Stromal cell of bone marrow (primary cell): ENCODE measurements at places on chromosomes 5 and 9.

GRCh38 chr9:18910916-18911315 is 122.1 kb downstream of the SAXO1 start:
- DNase-seq = no peak

- peak; percentile 12 for DNase-seq
These were observed 72.6 kb downstream of the PIK3R1 start for GRCh38 chr5:68287976-68288706.

DNA sequence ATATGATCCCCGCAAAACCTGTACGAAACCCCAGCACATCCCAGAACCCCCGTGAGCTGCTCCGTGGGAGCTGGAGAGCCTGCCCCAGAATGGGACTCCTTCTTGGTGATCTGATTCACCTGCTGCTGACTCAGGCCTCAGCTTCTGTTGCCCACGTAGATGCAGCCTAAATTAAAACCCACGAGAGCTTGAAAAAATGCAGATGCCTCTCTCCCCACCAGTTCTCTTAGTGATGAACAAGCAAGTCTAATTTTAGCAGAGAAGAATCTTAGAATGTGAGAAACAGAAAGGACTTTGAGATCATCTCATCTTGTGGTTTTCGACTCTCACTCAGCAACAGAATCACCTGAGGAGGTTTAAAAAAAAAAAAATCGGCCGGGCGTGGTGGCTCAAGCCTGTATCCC is 57.6 kb downstream of the TMOD1 start:
- DNase-seq = no peak

DNA sequence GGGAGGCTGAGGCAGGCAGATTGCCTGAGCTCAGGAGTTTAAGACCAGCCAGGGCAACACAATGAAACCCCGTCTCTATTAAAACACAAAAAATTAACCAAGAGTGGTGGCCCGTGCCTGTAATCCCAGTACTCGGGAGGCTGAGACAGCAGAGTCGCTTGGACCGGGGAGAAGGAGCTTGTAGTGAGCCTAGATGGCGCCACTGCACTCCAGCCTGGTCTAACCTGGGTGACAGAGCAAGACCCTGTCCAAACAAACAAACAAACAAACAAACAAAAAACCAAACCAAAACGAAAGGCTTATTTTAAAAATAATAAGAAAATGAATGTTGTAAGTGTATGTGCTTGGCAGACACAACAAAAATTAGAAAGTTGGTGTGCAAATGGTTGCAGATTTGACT is 536.3 kb upstream of the PTPRD start:
- no peak for DNase-seq

DNA sequence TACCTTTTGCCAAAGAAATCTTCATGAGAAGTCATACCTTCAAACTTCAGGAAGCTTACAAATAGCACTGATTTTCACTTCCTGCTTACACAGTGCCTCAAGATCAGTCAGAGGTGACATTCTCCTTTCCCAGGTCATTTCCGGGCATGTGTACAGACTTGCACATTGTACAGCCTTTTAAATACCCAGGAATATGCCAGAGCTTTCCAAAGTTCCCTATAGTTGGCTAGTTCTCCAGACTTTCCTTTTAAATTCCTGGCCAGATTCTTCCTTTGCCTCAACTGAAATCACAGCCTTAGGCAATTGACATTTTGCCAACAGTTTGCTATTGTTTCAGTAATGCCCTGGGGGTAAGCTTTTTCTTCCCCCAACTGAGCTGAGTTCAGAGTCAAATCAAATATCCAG is 47.2 kb downstream of the RFX3 start:
- no peak for DNase-seq

- DNase-seq = no peak
These were observed 42.5 kb downstream of the ADAM19 start for GRCh38 chr5:157533011-157533481.

- no peak for DNase-seq
These were observed 3.7 kb downstream of the ANXA2R start for GRCh38 chr5:43036409-43036808.

DNA sequence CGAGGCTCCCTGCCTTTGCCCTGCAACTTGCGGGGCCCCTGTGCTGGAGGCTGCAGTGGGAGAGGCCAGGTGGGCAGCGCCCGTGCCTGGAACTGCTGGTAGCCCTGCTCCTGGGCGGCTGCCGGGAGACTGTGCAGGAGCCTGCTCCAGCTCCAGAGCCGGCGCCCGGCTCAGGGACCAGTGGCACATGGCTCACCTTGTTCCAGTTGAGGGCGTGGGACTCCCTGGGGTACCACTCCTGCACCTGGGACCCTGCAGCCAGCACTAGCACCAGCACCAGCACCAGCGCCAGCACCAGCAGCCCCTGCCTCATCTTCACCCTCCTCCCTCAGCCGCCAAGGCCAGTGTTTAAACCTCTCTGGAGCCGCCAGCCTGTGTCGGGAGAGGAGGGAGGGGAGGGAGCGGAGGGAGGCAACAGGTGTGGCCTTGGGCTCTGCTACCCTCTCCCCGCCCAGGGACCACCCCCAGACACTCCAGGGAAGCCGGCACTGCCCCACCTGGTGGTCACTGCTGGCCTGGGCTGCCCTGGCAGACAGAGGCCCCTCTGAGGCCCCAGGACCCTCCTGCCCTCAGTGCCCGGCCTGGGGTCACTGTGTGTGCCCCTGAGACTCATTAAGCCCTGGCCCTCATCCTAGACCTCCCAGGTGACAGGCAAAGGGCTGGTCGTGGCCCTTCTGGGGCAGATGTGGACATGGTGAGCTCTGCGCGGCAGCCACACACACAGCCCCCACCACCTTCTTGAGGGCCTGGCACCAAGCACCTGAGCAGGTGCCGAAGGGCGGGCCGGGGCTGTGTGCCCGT is at the start of gene LCN10:
TSS of gene LCN10 (minus strand) at position 350 of the 801 bp plus-strand sequence. CDS start at position 313, 37 bp downstream.
- DNase-seq = no peak

- DNase-seq = no peak
These were observed 79.3 kb upstream of the COL5A1 start for GRCh38 chr9:134562146-134562849.

DNA sequence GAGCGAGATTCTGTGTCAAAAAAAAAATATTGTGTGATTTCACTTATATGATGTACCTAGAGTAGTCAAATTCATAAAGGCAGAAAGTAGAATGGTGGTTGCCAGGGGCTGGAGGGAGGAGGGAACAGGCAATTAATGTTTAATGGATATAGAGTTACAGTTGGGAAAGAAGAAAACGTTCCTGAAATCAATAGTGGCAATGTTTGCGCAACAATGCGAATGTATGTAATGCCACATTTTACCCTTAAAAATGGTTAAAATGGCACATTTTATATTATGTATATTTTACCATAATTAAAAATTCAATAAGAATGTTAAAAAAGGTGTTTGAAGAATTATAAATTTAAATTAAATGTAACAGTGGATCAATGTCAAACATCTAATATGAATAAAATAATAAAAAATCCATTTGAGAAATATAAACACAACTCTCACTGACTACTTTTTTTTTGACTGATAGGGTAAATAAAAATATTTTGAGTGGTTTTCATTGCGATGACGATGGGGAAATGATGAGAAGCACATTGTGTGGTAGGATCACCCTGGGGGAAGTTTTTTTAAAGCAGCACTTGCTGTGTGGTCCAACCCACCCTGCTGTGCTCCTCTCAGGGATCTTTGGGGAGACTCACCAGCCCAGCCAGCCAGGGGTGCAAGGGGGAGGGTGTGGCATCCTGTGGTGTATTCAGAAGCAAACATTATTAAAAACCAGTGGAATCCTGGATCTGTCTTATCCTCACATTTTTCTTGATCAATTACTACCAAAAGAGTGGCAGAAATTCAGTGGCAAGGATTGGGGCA is 4.3 kb downstream of the FYB1 start:
- no peak for DNase-seq

DNA sequence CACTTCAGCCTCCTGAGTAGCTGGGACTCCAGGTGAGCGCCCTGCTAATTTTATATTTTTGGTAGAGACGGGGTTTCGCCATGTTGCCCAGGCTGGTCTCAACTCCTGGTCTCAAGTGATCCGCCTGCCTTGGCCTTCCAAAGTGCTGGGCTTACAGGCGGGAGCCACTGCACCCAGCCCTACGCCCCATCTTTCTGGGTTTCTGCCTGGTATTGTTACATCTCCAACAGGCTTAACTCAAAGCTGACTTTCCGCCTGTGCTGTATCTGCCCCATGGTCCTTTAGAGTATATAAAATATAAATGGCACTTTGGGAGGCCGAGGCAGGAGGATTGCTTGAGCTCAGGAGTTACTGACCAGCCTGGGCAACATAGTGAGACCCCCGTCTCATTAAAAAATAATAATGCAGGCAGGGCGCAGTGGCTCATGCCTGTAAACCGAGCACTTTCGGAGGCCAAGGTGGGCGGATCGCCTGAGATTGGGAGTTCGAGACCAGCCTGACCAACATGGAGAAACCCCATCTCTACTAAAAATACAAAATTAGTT is 36.5 kb upstream of the GLDC start:
- DNase-seq = no peak

DNA sequence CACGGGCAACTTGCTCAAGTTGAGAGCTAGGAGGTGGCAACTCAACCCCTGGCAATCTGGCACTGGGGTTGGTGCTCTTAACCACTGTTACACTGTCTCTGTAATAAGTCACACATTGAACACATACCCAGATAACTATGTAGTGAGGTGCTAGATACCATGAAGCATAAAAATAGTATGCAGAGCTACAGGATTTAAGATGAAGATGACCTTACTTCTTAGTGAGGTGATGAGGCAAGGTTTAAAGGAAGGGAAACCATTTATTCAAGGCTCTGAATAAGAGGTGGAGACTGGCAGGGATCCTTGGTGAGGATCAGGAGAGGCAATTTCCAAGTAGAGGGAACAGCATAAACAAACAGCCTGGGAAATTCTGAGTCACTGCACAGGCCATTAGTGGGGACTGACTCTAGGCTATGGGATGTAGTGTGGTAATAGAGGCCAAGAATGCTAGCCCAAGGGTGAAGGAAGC is 67.6 kb upstream of the NR3C1 start:
- peak; percentile 70 for DNase-seq

GRCh38 chr5:6398570-6399230 is 20.4 kb upstream of the MED10 start:
- DNase-seq = no peak

GRCh38 chr5:81855591-81855990 is 104.7 kb upstream of the SSBP2 start:
- DNase-seq = no peak

- DNase-seq = no peak
These were observed 100.9 kb downstream of the DPYSL3 start for GRCh38 chr5:147408980-147409379.

GRCh38 chr5:134714541-134714940 is 23.8 kb upstream of the CAMLG start:
- DNase-seq = no peak

DNA sequence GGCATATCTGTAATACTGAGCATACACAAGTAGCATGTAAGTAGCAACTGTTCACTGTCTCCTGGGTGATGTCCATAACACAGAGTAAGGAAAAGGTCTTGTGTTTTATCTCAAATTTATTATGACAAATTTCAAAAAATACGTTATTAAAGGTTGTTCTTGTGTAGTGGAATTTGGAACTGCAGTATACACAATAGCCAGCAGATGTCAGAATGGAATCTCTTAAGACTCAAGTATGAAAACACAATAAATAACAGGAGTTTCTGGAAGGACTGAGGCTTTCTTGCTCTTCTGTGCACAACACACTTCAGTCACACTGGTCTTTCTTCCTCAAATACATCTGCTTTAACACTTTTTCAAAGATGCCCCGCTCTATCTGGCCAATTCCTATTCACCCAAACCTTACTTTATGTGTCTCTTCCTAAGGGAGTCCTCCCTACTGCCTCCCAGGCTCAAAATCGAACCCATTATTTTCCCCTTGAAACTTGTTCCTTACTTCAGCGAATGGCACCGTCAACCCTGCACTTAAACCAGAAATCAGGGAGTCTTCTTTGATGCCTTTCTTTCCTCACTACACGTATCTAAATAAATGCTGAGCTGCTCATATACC is 6.5 kb upstream of the FBXO10 start:
- peak; percentile 50 for DNase-seq

DNA sequence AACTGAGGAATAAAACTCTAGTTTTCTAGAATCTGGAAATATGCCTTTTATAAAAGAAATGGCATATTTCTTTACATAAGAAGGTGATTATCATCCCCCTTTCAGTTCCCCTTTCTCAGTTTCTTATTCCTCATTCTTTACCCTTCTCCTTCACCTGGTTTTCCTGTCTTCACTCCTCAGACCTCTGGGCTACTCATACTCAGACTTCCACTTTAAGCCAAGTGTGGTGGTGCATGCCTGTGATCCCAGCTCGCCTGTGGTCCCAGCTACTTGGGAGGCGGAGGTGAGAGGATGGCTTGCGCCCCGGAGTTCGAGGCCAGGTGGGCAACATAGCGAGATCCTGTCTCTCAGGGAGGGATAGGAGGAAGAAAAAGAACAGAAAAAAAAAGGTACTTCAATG is 57.2 kb downstream of the RANBP6 start:
- no peak for DNase-seq

- peak; percentile 34 for DNase-seq
These were observed 218.7 kb downstream of the GLIS3 start for GRCh38 chr9:4080921-4081895.

DNA sequence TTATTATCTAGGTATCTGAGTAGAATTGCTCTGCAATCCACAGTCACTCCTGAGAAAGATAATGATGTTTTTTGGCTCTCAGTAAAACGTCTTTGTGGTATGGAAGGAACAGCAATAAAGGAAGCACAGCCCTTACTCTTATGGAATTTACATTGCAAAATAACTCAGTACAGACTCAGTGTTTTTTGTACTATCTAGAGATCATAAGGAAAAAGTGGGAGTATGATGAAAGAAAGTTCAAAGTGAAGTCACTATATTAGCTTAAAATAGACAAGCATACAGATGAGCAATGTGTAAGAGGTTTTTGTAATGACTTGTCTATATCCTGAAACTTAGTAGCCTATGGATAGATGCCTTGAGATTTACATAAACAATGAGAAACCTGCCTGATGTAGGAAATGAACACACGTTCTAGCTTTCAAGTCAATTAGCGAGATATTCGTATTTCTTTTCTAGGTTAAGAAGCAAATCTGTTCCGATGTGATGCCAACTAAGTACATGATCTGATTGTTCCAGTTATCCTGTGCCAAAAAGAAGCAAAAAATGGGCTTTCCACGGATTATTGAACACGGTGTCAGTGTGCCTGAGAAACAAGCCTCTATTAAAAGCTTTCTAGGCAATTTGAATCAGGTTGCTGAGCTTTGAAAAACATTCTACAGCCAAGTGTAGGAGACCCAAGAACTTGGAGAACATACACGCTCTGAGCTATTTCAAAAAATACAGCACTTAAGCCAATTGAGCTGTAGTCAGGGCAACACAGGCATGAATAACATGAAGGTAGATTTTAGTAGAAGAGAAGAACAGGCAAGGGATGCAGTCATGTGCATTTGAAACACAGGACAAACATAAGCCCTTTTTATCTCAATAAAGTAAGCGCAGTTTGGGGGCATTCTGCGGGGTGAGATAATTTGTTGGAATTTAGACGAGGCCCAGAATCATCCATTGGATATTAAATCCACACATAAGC is 86.3 kb upstream of the TAF11L2 start:
- DNase-seq = no peak

- DNase-seq = peak; percentile 96
These were observed 117.9 kb upstream of the FST start for GRCh38 chr5:53362521-53362941.

GRCh38 chr9:91163773-91164471 is 197.8 kb downstream of the AUH start:
- no peak for DNase-seq
